ENCODE measurements at places on chromosomes 4 and X. TPM values are rescaled to one million over a fixed set of nuclear protein-coding genes. Genes with fewer than 3 reads are reported as not detected.

CENPVL1 gene
- total RNA-seq = not detected

ATP1B4 gene
- total RNA-seq = not detected

GRCh38 chr4:172975651-172976229, 192.9 kb upstream of the GALNT7 start:
- no peak for DNase-seq

GRCh38 chr4:13611283-13611842, 16.2 kb downstream of the BOD1L1 start:
- DNase-seq = no peak

DNA sequence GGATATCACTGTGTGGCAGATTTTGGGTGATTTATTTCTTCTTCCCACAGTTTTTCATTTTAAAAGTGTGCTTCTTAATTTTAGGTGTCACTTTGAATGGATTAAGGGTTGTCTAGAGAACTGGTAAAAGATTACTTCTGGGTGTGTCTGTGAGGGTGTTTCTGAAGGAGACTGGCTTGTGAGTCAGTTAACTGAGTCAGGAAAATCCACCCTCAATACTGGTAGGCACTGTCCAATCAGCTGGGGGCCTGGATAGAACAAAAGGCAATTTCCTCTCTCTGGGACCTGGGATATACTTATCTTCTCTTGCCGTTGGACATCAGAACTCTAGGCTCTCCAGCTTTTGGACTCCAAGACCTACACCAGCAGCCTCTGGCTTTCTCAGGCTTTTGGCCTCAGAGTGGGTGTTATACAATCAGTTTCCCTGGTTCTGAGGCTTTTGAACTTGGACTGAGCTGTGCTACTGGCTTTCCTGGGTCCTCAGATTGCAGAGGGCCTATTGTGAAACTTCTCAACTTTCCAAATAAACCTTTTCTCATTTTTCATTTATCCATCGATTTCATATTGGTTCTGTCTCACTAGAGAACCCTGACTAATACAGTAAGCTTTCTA, 413.1 kb downstream of the GBA3 start:
- no peak for DNase-seq

DNA sequence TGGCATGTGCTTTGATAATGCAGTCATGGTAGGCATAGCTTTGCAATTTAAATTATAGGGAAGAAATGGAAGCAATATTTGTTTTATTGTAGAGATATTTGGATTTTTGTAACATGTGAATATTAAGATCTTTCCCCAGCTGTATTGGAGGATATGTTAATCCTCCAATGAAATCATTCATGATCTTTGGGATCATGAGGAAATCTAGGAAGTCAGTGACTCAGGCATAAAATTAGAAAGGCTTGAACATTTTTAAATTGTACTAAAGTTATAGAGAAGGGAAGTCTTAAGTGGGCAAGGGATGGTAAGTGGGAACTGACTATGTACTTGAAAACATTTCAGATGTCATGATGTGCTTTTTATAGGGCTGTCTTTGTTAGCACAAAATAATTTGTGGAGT, 46.8 kb downstream of the FIP1L1 start:
- DNase-seq = no peak

DNA sequence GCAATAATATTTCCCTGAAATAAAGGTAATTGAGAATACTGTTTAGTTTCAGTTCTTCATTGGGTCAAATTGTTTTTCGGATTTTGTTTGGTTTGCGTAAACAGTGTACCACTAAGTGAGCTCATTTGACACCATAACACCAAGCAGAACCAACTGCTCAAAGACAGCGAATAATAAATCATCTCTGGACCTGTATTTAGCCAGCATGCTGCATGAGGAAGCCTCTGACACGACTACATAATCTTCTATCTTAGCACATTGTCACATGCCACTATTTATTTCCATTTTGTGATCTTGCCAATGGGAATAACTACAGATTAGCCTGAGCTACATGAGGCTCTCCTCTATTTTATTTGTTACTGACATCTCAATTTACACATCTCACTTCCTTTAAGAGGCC, 12.1 kb upstream of the PRKG2 start:
- DNase-seq = no peak

DNA sequence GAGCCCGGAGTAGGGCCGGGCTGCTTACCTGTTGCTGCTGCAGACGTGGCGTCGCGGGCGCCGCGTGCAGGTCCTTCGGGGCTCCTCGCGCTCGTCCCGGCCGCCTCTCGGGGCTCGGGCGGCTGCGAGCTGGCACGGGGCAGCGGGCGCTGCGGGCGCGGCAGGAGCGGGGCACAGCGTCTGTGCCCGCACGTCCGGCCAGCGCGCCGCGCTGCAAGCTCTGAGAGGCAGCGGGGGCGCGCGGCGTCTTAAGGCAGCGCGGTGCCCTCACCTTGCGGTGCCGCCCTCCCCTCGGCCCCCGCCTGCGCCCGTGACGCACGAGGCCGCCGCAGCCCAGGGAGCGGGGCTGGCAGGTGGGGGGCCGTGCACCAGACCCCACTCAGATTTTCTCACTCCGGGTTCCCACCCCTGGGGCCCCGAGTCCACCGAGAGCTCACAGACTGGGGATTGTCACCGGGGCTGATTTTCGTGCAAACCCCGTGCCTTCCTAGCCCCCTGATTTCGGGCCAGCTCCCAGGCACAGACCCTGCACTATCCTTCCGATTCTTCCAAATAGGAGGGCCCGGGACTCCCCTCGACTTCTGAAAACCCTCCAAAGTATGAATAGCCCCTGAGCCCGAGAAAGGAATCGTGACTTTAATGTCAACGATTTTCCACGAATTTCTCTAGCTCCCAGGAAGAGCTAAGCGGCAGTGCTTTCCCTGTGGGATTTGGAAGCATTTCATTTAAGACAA, at the start of gene GPR101:
Gene GPR101, minus strand, starts transcription at position 222 of the 734 bp plus-strand sequence. CDS start 2,321 bp downstream, outside the sequence.
- DNase-seq = no peak

DNA sequence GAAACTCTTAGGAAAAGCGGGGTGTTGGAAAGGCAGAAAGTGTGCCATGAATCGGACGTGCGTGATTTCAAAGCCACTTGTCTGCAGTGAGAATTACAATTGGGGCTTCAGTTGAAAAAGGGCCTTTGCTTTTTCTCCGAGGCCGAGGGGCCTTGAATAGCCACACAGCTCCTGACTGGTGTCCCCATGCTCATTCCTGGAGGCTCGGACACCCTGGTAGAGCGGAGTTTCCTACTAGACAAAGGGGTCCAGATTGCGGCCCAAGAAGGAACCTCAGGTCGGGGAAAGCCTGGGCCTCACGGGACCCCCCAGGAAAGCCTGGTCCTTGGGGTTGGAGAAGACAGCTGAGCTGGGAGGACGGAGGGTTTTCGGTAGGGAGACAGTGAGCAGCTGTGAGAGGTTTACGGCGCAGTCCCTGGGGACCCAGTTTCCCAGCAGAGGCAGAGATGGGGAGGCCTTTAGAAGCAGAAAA, 3.0 kb upstream of the SHOX start:
- DNase-seq = no peak
